ENCODE measurements at places on chromosomes 6 and 20. TPM values are rescaled to one million over a fixed set of nuclear protein-coding genes. Genes with fewer than 3 reads are reported as not detected.

Gene PAX1
- 0.38 TPM for total RNA-seq

DNA sequence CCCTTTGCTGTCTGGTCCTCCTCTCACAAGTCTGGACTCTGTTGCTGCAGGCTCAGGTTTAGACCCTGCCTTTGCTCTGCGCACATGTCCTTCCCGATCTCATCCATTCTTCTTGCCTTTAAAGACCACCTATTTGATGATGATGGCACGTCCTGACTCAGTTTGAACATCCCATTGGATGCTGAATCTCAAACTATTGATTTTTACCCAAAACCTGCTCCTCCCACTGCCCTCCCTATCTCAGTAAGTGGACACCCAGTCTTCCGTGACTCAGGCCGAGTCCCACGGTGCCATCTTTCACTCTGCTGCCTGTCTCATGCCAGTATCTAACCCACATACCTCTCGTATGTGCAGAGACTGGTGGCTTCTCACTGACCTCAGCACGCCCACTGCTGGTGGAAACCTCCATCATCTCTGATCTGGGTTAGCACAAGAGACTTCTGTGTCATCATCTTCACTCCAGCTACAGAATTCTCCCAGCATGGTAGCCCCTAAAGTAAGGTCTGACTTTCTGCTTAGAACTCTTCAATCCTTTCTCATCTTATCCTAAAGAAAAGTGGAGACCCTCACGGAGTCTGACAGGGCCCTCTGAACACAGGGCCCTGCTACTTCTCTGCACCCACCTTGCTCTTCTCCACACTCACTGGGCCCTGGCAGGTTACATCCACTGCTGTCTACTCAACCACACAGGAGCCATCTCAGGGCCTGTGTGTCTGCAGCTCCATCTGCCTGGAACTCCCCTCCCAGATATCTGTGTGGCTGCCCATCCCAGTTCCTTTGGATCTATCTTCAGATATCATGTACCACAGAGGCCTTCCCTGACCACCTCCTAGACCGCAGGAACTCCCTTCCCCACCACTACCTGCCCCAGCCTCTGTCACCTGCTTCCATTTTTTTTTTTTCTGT is 387.1 kb upstream of the AGPAT4 start:
- no peaks in the 10 kb centered on the region for H3K4me1 ChIP-seq
- DNase-seq = no peak
- no peaks in the 10 kb centered on the region for H3K36me3 ChIP-seq
- H3K27ac ChIP-seq = no peak overlapping the region

DNA sequence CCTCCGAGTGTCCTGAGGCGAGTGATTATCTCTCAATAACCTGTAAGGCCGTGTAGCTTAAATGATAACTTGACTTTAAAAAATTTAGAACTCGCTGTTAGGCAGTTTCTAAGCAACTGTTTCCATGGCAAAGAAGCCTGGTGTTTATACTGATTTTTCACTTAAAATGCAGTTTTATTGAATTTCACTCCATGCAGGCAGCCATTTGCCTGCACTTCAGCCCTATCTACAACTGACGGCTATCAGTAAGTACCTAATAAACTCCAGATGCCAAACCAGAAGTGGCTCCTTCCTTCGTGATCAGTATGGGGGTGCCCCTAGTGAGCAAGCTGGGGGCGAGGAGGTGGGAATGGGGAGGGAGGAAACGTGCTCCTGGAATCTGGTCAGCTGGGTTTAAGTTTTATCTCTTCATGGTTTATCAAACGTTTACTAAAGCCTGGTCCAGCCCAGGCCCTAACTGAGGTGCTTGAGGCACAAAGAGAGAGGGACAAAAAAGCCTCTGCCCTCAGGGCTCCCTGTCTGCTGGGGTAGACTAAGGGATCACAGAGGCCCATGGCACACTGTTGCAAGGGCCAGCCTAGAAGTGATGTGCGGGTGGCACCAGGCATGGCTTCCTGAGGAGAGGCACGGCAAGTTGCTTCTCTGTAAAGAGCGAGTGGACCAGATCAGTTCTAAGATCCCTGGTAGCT is 45.5 kb downstream of the TTI1 start:
- H3K36me3 ChIP-seq = no peaks in the 10 kb centered on the region
- H3K27ac ChIP-seq = peak overlapping the region; percentile 91
- H3K4me1 ChIP-seq = peaks cover 79% of the 10 kb centered on the region
- H3K27me3 ChIP-seq = no peaks in the 10 kb centered on the region
- DNase-seq = no peak

Gene ZBTB46
- 6.4 TPM for total RNA-seq

GRCh38 chr6:116170358-116171057 is 44.6 kb upstream of the COL10A1 start:
- no peak for DNase-seq
- H3K4me3 ChIP-seq = no peak overlapping the region
- H3K36me3 ChIP-seq = no peaks in the 10 kb centered on the region
- H3K4me1 ChIP-seq = no peaks in the 10 kb centered on the region
- H3K27me3 ChIP-seq = no peaks in the 10 kb centered on the region
- no peak overlapping the region for H3K27ac ChIP-seq

Gene FAM217A
- not detected for total RNA-seq

DNA sequence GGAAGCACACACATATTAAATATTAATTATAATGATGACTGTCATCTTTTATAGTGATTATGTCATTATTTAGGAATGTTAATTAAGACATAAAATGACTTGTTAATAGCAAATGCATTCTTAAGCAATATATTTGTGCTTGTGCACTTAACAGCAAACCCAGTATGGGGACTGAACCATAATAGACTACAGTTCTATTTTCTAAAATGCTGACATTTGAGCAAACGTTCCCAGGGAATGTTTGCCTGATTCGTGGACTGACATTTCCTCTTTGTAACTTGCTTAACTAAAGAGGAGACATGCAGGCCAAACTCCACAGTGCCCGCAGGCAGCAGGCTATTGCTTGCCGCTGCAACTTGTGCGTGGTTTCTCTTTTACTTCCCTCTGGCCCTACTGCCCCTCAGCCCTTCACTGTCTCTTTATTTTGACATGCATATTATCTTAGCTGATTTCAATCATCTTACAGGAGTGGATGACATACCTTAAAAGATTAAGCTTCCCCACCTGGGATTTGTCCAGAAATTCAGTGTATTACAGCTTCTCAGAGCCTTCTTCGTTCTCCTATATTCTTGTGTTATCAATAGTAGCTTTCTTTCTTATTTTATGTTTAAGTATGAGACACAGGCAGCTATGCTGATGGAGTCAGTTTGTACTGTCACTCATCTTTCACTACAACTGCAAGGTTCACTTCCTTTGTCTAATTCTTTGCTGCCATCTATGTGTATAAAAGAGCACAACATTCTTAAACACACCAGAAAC is 141.5 kb downstream of the GMDS start:
- DNase-seq = no peak
- H3K4me1 ChIP-seq = peaks cover 7% of the 10 kb centered on the region
- peak overlapping the region; percentile 31 for H3K4me3 ChIP-seq

Gene DACT2
- total RNA-seq = not detected

DNA sequence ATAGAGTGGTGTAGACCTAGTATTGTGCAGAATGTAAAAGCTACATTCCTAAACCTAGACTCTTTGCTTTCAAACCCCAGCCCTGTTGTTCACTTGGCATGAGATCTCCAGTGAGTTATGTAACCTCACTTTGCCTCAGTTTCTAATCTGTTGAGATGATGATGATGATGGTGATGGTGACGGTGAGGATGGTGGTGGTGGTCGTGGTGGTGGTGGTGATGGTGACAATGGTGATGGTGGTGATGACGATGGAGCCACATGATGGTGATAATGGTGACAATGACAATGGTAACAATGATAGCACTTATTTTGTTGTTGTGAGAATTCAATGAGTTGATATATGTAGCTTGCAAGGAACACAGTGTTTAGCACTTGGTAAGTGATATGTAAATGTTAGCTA is 80.3 kb downstream of the FAXC start:
- peaks cover 2% of the 10 kb centered on the region for H3K27me3 ChIP-seq
- no peaks in the 10 kb centered on the region for H3K4me1 ChIP-seq
- H3K4me3 ChIP-seq = no peak overlapping the region

DNA sequence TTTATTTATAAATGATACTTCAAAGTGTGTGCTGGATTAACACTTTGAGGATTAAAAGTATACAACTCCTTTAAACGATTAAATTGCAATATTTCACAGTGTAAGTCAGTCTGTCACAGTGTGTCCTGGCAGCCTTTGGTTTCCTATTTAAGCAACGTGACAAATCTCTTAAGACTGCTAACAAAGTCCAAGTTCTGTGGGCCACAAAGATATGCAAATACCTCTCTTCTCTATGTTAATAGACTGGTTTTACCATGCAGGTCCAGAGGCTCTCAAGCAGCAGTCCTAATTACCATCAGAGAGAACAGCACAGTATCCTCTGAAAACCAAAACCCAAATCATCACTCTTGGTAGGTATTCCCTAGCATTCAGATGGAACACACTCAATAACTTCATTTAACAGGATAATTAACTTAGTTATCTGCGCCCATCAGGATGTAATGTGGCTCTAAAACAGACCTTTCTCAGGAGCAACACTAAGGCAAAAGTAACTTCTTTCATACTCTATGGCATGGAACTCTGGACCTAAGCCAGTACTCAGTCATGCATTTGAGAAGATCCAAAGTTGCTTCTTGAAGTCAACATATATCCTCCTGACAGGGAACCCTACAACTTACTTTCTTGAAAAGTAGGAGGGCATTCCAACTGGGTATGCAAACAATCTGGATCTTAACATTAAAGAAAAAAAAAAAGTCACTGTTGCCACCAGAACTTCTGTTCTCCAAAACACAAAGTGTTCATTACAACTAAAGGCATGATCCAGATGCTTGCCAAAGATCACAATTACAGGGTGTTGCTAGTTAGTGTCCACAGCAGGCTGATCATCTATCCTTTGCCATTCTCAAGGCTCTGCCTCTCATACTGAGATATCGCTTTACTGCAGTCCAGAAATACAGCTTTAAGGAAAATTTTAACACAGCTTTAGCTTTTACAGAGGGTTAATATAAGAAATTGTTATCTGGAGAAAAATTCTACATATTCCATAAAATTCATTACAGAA is 53.2 kb downstream of the MAN1A1 start:
- no peaks in the 10 kb centered on the region for H3K27me3 ChIP-seq
- H3K36me3 ChIP-seq = peaks cover under 1% of the 10 kb centered on the region
- no peaks in the 10 kb centered on the region for H3K4me1 ChIP-seq
- H3K27ac ChIP-seq = no peak overlapping the region
- no peak overlapping the region for H3K4me3 ChIP-seq

Gene TAP2
- total RNA-seq = 17.5 TPM
